ENCODE measurements at places on chromosomes 16 and 17.

DNA sequence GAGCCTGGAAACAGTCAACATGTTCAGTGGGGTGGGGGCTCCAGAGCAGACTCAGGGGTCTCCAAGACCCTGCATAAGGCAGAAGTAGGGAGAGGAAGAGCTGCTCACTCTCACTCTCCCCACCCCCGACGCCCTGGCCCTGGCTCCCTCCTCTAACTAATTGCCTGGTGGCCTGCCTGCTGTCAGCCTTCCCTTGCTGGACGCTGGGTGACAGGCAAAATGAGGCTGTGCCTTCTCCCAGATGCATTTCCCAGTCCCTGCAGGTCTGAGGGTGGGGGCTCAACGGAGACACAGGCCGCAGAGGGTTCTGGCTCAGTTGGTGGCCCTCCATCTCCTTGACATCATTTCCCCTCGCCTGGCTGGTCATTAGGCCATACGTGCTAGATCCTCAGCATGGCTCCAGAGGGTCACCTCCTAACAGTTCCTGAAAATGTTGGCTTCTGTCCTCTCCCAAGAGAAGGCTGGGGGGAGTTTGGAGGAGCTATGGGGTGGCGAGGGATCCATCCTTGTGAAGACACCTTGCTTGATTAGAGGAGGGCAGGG is 1.4 kb downstream of the FMNL1 start:
- DNase-seq: no peak

DNA sequence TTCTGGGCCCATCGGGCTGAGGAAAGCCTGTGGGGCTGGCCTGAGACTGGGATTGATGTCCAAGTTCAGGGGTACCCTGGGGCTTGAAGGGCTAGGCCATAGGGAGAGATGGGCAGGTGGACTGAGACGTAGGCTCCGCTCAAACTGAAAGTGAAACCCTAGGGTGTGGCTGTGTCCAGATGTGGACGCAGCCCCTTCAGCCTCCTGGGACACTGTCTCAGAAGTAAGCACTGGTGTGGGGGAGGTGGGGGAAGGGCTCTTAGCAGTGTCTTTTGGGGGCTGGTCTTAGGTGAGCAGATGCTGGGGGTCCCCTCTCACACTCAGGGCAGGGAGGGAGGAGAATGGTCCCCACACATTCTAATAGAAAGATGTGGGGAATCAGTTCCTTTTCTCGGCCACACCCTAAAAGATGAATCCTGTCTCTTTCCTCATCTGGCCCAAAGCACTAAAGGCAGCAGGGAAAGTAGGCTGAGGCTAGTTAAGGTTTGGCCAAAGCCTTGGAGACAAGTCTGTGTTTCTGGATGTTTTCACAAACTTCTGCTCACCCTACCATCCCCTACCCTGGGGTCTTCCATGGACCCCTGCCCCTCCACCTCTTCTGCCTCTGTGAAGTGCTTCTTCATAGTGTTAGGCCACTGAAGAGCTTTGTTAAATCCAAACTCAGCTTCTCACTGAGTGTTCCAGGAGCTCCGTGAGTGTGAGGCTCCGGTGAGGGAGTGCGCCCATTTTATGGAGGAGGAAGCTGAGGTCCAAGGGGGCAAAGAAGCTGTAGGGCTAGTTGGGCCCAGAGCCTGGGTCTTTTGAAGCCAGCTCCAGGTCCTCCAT is 5.6 kb downstream of the FMNL1 start:
- DNase-seq: no peak

- DNase-seq: no peak
Observed at GRCh38 chr17:80872501-80873306, 118.9 kb upstream of the CHMP6 start.

DNA sequence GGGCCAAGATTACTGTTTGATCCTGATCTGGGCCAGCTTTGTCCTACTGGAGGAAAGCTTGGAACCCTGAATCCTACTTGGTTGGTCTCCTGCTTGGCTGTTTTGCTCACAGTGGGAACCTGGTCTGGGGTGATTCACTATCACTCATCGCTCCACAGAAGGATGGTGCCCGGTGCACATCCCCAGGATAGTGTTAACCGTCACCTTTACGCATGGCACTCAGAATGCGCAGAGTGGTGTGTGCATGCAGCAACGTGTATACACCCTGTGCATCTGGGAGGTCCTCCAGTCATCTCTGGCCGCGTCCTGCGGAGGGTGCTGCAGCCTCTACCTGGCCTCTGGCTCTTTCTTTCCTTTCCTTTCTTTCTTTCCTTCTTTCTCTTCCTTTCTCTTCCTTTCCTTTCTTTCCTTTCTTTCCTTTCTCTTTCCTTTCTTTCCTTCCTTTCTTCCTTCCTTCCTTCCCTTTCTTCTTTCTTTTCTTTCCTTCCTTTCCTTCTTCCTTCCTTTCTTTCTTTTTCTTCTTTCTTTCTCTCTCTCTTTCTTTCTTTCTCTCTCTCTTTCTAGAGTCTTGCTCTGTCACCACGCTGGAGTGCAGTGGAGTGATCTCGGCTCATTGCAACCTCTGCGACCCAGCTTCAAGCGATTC is 13.1 kb downstream of the SOCS3 start:
- DNase-seq: no peak

DNA sequence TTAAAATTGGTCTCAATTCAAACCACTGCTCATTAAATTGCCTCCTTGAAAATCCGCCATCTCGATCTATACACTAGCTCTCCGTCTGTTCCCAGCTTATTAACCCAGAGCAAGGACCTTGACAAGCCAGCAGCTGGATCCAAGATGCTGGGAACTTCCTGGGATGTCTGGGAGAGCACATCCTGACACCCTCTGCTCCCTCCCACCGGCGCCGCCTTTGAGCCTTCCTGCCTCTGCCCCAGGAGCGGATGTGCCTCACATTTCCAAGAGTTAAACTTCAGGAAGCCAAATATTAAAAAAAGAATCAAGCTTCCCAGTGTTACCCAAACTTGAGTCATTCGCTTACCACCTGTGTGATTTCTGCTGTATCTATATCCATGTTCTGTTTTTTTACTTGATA is 107.9 kb downstream of the HAPSTR1 start:
- no peak for DNase-seq

DNA sequence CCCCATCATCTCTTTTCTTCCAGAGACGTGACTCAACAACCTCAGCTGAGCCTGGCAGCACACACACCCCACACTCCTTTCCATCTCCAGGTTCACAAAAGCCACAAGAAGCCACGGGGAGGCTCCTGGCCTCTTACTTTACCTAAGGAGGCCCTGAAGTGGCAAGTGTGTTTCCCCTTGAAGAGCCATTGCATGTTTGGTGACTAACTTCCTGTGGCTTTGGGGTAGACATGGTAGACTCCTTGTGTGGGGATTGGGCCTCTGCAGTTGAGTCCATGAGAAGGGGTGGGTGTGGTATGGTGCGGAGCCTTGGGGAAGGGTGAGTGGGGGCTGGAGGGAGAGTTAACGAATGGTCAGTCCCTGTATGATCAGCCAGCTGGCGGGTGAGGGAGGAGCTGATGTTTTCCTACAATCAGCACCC is 24.2 kb downstream of the SAP30BP start:
- DNase-seq: no peak

- no peak for DNase-seq
Observed at GRCh38 chr17:58560511-58560910, 46.1 kb upstream of the MTMR4 start.

DNA sequence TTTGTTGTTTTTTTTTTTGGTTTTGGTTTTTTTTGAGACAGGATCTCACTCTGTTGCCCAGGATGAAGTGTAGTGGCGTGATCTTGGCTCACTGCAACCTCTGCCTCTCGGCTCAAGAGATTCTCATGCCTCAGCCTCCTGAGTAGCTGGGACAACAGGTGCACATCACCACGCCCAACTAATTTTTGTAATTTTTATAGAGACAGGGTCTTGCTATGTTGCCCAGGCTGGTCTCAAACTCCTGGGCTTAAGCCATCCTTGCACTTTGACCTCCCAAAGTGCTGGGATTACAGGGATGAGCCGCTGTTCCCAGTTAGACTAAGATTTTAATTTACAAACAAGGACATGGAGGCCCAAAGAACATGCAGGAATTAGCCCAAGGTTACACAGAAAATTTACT is 91.8 kb upstream of the NOL11 start:
- no peak for DNase-seq

- no peak for DNase-seq
Observed at GRCh38 chr16:30374538-30374937, at the start of gene MYL11. MYL11 (plus strand) TSS chr16:30374802; CDS start chr16:30374858, 56 bp downstream.

- DNase-seq: no peak
Observed at GRCh38 chr17:78268951-78269905, 37.8 kb downstream of the TMEM235 start.
